ENCODE measurements at places on chromosomes 11 and 22.

- no peak for DNase-seq
Measured at GRCh38 chr11:72191961-72192381, at the start of gene FOLR1. FOLR1 (plus strand) TSS chr11:72192140; CDS start chr11:72192174, 34 bp downstream.

- no peak for DNase-seq
Measured at GRCh38 chr11:10697323-10697620, 3.7 kb upstream of the IRAG1 start.

DNA sequence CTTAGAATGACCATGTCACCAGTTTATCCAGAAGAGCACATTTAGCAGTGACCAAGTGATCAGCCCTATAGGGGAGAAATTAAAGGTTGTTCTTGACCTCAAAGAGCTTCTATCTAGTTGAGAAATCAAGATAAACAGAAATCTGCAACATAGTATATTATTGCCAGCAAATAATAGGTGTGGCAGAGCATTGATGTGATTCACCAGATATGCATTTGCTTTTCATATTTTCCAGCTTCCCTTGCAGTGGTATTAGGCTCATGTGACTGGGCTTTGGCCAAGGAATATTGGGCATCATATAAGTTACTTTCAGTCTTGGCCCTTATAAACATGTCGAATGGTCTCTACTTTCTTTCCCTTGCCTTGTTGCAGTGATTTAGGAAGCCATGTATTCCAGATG is 34.5 kb downstream of the COMMD9 start:
- DNase-seq, result no peak

DNA sequence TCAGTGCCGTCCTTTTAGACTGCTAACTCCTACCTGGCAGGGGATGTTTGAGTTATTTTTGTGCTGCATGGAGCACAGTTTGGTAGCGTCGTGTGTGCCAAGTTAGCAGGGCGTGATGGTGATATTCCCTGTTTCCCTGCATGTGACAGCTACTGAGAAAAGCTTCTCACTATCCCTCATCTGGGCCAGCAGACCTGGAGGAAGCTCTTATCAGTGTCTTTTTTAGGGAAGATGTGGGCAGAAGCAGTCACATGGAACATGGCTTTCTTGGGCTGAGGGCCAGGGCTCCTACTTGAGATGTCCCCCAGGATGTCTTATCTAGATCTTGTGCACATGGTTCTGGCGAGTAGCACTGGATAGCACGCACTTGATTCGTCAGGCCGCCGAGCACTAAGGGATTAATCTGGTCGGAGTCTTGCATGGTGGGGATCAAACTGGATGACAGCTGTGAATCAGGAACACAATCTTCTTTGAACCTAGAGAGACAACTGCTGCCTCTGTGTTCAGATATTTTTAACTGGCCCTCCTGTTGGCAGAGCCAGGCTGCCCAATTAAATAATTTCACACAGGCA is 33.8 kb downstream of the TECTA start:
- no peak for DNase-seq

DNA sequence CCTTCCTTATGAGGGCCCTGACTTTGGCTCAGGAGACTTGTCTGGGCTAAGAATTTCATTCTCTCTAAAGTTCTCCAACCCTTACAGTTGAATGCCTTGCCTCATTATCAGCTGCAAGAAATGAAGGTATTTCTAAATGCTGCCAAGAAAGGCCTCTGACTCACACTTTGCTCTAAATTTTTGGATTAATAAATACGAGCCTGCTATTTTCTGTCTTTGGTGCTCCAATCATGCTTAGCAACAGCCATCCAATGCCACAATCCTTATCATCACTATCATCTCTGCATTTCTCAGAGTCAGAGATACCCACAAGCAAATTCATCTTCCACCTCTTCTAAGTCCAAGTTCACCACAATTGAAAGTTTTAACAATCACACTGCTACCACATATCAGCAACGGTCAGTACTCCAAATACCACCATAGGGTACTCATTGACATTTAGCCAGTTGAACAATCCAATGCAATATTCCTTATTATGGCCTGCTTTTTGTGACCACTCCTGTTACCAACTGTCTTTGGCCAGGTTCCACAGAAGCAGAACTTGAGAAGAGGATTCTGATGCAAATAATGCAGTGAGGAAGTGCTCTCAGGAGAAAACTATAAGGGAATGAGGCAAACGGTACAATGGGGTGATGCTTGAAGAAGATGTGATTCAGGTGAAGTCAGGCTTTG is 5.7 kb downstream of the PATE2 start:
- no peak for DNase-seq

Measured in Karpas-422 (cell line).